ENCODE measurements at places on chromosomes 3 and 15.
A peak's percentile ranks its signal among the peaks of the same experiment; 100 is the strongest.

DNA sequence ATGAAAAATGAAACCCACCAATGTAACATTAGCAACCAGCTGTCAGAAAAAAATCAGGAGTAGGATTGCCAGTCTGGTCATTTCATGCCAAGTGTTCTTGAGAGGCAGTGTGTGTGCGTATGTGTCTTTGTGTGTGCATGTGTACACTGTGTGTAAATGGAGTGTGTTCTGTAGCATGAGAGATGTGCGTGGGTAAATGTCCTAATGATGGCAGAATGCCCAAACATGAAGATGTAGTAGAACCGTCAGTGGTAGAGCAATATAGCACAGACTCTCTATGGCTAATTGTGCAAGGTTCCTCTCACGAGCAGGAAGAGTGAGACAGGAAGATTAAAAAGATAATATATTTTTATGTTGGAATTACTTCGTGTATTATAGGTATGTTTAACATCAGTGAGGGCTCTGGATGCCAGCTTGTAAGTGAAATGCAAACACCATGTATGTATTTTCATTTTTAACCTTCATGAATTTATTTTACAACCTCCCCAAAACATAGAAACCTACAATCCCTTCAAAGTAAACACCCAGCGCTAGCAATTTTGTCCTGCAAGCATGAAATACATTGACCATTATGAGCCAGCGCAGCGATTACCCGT lies 1038.7 kb downstream of the IGSF11 start:
- no peak for DNase-seq

- DNase-seq = peak; percentile 29
Observed at GRCh38 chr15:40593165-40593564, 884 bp upstream of the KNL1 start.

DNA sequence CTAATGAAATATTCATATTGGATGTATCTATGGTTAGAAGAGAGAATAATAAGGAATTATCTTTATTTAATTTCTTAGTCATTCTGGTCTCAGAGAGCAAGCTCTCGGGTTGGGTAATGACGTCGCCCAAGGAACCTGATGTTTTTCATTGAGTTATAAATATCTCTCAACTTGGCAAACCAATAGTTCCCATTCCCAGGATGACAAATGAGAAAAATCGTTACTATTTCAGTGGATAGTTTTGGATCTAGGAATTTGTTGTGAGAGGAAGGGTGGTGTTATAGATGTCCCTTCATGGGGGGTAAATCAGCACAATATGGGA lies 162.9 kb upstream of the NR2E3 start:
- no peak for DNase-seq

DNA sequence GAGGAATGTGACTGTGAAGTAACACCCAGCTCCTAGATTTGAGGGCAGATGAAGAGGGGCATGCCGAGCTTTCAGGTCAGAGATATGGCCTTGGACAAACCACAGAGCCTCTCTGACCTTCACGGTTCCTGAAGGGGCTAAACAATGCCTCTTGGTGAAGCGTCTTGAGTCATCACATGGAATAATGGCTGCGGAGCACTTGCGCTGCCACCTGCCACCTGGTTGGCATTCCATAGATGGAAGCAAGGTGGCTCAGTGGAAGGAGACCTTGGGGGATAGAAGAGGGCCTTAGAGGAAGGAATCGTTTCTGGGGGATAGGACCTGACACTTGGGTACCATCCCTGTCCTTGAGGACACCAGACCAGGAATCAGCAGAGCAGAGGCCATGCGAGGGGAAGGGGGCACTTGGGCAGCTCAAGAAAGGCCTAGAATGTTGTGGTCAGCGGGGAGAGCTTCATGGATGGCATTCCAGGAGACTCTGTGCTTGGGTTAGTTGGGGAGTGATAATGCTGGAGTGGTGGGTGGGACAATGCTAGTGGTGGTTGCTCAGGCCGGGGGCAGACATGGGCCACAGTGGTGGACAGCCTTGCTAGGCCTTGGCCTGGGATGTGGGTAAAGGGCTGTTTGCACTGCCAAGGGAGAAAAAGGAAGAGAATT lies 12.6 kb downstream of the MRAS start:
- DNase-seq = no peak

DNA sequence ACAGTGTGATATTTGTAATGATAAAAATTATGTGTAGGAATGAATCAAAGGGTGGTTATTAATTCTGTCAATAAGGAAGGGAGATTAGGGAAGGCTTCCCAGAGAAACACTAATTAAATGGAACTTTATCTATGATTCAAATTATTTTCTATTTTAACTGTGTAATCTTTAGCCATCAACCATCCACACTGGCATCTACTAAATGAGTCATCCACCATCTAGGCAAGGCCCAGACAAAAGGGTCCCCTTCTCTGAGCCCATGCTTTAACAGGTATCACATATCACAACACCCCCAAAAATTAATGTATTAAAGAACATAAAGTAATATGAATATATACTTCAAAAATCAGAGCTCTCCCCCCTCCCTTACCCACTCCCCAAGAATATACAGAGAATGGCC lies 19.9 kb upstream of the TPM1 start:
- no peak for DNase-seq

- no peak for DNase-seq
Observed at GRCh38 chr3:46655271-46655670, 38.2 kb downstream of the ALS2CL start.

GRCh38 chr3:185914911-185915629 lies 22.7 kb downstream of the TRA2B start:
- DNase-seq = peak; percentile 0

- no peak for DNase-seq
Observed at GRCh38 chr3:31946484-31947081, 34.5 kb downstream of the OSBPL10 start.

GRCh38 chr3:47123857-47124256 lies 40.1 kb downstream of the SETD2 start:
- DNase-seq = no peak

DNA sequence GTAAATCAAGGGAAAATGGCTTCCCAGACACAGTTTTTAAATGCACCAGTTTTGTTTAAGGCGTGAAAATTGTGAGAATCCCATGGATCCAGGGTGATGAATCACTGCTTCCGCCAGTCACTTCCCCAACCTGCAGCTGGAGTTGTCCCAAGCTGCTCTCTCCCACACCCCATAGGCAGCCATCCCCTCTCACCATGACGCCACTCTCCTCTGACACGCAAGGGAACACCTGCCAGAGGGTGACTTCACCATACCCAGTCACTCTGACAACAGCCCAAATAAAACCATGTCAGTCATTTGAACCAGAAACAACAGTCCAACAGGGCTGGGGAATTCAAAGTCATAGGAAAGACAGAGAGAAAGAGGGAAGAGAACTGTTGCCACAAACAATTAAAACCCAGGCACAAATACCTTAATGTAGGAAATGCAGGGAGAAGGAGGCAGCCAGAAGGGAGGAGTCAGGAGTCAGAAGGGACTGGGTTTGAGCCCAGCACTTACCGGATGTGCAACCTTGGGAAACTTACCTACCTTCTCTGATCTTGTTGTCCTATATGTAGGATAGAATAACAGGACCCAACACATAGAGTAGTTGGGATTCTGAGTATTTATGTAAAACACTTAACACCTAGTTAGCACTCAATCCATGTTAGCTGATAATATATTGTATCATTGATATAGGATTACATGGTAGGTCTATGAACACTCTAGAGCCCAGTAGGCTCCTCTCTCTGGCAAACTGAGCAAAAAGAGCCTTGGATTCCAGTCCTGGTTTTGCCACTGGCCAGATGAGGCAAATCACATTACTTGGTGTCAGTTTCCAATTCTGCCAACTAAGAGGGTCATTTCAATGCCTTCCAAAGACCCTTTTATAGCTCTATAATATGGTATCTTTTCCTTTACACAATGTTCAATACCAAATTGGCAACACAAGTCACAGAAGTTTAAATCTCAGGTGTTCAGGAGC lies 326.3 kb upstream of the ICE2 start:
- no peak for DNase-seq

DNA sequence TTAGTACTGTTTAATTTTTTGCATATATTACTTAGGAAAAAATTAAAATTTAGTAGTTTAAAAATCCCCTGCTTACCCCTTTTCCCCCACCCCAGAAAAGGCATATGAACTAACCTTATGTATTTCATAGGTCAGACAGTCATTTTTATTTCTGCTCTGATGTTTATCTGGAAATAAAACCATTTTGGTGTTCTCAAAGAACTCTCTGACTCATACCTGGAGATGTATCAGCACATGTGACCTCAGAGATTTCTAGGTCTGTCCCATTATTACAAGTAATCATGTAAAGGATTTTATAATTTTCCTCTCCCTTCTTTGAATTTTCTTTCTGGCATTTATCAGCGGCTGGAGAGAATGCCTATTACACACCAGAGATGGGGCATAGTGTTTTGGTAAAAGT lies 14.1 kb upstream of the CCR8 start:
- no peak for DNase-seq

DNA sequence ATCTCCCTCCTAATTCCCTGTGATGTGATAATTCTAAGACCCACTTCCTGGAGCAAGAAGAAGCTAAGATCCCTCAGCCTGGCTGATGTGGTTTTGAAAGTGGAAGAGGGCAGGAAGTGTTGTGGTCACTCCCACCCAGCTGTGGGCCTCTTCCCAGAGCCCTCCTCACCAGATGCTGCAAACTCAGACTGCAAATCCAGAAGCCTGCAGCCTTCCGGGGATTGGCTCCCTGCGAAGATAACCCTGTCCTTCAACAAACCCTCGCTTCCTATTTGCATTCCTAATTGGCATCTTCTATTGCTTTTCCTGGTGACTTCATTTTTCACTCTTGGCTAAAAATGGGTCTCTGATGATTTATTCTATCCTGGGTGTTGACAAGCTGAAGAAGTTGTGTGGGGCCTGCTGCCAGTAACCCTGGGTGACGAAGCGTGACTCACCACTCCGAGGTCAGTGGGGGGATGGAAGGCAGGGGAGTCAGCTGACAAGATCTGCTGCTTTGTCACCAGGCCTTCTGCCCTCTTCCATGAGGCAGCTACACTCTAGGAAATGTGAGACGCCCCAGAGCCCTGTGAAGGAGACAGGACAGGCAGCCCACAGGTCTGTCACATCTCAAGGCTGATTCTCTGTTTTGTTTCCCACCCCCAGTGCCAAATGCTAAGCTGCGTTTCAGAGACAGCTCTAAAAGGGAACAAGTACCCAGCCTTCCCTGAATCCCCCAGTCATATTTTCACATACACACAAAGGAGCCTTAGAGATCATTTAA lies 99.7 kb upstream of the LIPC start:
- peak; percentile 94 for DNase-seq

DNA sequence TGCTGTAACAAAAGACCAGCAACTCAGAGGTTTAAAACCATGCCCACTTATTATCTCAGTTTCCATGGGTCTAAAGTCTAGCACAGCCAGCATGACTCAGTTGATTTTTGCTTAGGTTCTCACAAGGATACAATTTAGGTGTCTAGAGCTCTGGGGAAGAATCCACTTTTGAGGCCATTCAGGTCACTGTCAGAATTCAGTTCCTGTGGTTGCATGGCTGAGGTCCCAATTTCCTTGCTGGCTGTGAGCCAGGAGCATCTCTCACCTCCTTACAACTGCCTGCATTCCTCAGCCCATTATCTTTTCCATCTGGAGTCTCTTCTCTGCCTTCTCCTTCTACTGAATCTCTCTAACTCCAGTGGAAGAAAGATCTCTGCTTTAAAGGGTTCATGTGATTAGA lies 240.5 kb upstream of the CFAP20DC start:
- DNase-seq = no peak

GRCh38 chr3:49260806-49261324 lies 16.2 kb downstream of the C3orf62 start:
- no peak for DNase-seq

- DNase-seq = no peak
Observed at GRCh38 chr15:40306371-40306770, 1.4 kb downstream of the PLCB2 start.

DNA sequence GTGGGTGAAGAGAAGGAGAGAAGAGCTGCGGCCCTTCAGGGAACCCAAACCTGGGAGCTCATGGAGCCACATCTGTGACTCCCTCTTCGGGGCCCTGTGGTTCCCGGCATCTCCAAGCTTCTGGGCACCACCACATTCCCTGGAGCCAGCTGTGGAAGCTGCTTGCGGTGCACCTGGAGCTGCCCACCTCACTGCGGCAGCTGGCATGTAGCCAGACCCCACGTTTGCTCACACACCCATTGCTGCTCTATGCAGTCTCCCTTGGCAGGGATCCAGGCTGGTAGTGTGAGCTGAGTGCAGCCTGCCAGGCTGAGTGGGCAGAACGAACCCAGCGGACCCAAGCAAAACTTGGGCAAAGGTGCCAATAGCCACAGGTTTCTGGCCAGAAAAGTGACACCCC lies 16.8 kb upstream of the PLA2G4E start:
- peak; percentile 12 for DNase-seq

GRCh38 chr15:70589221-70589620 lies 174.1 kb downstream of the UACA start:
- no peak for DNase-seq

DNA sequence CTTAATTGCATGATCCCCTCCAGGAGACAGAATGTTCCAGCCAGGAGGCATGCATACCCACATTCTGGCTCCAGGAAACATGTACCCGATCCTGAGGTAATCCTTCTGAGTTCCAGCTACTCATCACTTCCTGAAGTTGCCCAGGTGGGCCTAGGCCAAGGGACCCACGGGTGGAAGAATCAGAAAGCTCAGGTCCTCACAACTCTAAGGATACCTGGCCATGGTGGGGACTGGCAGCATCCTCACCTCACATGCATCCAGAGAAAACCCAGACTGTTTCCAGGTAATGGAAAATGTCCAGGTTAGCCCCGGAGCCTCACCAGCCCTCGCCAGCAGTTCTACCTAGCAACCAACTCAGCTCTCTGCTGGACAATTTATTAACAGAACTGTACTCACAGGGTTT lies 78.2 kb downstream of the DAPK2 start:
- no peak for DNase-seq

GRCh38 chr3:166713787-166714186 lies 666.3 kb downstream of the ZBBX start:
- no peak for DNase-seq

DNA sequence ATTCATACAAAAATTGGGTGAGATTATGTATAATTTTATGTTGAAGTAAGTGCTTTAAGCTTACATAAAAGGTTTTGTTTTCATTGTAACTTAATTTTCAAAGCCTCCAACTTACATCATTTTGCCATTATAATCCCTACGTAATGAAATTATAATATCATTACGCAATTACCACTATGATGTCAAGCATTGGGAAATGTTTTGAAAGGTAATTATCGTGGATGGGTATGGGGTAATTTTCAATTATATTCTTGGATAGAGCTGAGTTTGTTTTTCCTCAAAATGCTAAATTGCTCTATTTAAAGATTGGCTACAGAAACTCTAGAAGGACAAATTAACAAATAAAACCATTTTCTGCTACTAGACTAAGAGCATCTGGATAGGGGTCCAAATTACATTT lies 80.2 kb upstream of the FAM3D start:
- DNase-seq = no peak

DNA sequence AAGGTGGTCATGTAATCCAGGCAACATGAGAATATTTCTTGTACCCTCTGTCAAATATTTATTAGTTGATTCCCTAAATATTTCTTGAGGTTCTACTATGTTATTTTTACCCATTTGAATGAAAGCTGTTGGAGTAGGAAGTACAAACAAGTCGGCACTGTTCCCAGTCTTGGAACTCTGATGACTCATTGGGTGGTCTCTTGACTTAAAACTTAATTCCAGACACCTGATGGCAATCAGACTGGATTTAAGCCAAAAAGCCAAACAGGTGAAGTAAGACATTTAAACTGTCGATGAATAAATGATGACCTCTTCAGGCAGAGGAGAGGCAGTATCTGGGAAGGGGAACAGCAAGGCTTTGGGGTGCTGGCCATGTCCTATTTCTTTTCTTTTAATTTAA lies 22.8 kb downstream of the C2CD4A start:
- no peak for DNase-seq

- DNase-seq = no peak
Observed at GRCh38 chr15:68608844-68609232, 30.0 kb downstream of the CORO2B start.

All from hematopoietic multipotent progenitor cell treated with erythropoietin and hydrocortisone succinate and interleukin-3 and kit ligand, for 8 days (in vitro differentiated cells).